GM12892 (cell line): ENCODE measurements at places on chromosomes 6 and 20.

DNA sequence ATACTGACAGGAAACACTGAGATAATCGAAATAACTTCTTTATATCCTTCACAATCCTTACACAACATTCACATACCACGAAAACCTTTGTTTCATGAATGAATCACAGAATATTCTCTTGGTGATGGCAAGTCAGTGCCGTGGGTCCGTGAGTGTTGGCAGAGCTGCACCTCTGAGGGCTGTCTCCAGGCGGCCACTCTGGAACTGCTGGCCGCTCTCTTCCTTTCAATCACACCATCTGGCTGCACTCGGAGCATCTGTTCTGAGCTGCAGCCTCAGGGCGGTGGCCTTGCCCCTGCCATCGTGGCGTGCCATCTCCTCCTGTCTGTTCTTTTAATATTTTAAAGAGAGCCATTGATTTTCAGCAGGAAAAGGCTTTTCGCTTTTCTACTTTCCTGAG, 129.4 kb upstream of the AFDN start:
- DNase-seq, result no peak

DNA sequence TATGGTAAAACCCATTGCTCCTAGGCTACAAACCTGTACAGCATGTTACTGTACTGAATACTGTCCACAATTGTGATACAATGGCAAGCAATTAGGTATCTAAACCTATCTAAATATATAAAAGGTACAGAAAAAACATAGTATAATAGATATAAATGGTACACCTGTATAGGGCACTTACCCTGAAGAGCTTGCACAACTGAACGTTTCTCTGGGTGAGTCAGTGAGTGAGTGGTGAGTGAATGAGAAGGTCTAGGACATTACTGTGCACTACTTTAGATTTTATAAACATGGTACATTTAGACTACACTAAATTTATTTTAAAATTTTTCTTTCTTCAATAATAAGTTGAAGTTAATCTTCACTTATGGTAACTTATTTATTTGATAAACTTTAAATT, 119.9 kb upstream of the CEP85L start:
- no peak for DNase-seq

DNA sequence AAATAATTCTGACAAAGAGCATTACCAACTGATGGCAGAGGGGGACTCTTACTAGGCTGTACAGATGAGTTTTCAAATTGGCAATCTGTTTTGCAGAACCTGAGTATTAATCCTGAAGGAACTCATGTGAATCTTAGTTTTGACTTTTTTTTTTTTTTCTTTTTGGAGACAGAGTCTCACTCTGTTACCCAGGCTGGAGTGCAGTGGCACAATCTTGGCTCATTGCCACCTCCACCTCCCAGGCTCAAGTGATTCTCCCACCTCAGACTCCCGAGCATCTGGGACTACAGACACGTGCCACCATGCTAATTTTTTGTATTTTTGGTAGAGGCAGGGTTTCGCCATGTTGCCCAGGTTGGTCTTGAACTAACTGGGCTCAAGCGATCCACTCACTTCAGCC, 49.3 kb downstream of the KCTD20 start:
- no peak for DNase-seq

GRCh38 chr20:61754976-61755778, 310.5 kb downstream of the TAF4 start:
- no peak for DNase-seq

DNA sequence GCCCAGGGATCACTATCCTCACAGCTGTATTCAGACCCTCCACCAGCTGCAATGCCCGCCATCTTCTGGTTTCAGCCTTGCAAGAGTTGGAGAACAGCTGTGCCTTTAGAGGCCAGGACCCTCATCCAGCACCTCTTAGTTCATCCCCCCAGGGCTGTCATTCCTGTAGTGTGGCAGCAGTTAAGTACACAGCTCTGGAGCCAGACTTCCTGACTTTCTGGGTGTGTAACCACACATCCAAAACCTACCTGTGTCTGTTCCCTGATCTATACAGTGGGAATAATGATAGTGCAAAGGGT, 452 bp upstream of the TREM2 start:
- DNase-seq, result no peak

DNA sequence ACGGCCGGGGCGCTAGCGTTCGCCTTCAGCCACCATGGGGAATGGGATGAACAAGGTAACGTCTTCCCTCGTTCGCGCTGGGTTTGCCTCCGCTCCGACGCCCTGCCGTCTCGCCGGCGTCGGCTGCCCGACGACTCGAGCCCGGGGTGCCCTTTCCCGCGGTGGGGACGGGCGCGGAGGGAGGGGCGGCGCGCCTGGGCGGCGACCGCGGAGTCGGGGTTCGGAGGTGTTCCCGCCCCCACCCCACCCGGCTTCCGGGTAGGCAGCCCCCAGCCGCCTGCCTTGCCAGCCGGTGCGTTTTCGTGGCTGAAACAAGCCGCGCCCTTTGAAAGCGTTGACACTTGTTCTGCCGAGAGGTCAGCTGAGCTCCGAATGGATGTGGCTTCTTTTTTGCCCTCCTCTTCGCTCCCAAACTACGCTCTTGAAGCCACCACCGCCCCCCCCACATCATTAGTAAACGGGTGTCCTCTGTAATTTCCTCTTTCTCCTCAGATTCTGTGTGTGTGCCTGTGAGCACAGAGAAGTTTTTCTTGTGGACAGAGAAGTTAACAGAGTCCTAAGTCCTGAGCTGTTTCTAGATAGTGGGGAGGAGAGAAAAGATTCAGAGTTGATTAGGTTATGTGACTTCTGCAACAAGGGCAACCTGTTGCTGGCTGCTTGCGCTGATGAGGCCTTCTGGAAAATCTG, 362 bp downstream of the DUSP22 start:
- peak; percentile 67 for DNase-seq

DNA sequence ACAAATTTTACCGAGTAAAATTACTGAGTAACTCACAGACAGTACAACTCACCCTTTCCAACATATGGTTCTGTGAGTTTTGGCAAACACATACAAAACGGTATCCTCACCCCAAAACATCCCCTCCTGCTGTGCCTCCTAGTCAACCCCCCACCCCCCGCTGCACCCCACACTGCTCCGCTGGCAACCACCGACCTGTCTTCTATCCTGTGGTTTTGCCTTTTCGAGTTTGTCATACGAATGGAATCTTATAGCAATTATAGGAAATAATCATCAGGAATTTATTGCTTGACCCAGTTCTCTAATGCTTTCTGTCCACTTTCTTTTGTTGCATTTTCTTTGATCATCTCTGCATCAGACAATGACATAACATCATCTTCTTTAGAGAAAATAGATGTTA, 312.3 kb downstream of the KIF16B start:
- DNase-seq, result no peak

DNA sequence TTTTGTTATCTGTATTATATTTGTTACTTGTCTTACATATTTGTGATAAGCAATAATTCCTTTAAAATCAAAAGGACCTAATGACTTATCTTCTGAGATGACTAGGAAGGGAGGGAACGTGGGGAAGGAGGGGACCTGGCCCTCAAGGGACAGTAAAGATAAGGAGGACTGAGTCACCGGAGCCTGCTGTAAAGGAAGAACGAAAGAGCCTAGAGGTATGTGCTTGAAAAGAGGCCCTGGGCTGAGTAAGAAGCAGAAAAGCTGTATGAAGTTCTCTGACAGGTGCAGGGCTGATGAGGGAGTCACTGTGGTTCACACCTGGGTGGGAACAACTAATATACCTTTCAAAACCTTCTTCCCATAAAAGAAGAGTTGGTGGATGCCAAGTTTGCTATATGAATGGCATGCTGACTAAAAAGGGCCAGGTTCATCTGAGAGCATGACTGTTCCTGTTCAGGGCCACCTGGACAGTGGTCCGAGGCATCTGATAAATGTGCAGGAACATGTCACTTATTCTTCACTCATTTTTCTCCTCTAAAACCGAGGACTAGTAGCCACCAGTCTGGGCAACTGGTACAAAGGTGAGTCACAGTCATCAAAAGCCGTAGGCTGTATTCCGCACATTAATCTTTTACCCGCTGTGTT, 111.3 kb downstream of the TNFAIP3 start:
- no peak for DNase-seq

GRCh38 chr20:20435453-20435852, 67.5 kb downstream of the INSM1 start:
- no peak for DNase-seq

DNA sequence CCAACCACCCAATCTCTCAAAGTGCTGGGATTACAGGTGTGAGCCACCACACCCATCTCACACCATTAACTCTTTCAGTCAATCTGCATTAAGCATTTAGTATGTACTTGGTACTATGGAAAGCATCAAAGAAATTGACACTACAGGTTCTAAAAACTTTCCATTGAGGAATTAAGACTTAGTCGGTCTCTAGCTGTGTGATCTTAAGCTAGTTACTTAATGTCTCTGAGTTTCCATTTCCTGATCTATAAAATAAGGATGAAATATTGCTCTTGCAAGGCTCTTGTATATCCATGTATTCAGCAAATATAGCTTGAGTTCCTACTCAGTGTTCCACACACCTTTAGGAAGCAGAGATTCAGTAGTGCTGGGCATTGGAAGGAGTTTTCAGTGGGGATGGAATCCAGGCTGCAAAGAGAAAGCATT, 48.9 kb upstream of the NCOA3 start:
- no peak for DNase-seq

DNA sequence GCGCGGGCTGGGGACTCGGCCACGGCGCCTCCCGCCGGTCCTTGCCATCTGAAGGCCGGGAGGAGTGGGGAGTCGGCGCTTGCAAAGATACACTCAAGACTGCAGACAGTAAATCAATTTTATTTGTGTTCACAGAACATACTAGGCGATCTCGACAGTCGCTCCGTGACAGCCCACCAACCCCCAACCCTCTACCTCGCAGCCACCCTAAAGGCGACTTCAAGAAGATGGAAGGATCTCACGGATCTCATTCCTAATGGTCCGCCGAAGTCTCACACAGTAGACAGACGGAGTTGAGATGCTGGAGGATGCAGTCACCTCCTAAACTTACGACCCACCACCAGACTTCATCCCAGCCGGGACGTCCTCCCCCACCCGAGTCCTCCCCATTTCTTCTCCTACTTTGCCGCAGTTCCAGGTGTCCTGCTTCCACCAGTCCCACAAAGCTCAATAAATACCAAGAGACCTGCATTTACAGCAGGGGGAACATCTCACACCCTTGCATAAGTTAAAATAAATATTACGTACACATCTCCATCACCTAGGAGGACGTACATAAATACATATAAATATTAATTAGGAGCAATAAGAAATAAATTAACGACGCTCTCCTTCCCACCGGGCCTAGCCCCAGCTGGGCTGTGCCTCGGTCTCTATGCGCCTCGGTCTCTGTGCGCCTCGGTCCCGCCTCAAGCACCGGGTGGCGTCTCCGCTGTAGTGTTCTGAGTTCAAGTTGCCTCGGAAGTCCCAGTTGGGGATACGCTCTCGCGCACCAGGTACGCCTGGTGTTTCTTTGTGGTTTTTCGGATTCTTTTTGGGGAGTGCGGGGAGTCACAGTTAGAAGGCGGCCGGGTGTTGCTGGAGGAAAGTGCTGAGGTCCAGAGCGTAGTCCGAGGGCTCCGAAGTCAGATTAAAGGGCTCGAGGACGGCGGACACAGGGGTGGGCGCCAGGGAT, 889 bp upstream of the FLOT1 start:
- DNase-seq, result no peak

DNA sequence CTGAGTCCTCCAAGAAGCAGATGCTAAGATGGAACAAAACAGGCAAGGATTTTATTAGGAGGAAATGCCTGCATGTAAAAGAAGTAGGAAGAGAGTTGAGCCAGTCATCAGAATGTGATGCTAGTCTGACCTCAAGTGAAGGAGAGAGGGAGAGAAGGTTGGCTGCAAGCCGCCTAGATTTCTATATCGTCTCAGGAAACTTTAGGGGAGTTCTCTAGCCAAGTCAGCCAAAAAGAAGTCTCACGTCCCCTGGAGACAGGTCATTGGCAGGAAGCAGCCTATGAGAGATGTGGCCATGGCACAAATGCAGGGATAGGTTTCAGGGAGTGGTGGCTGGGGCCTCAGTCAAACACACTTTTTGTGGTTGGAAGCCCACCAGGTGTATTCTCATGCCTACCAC, 378.0 kb downstream of the CD109 start:
- no peak for DNase-seq

GRCh38 chr20:25503936-25504335, 81.4 kb downstream of the NINL start:
- no peak for DNase-seq

- DNase-seq, result no peak
Measured at GRCh38 chr6:70221715-70222438, 81.0 kb downstream of the COL9A1 start.

DNA sequence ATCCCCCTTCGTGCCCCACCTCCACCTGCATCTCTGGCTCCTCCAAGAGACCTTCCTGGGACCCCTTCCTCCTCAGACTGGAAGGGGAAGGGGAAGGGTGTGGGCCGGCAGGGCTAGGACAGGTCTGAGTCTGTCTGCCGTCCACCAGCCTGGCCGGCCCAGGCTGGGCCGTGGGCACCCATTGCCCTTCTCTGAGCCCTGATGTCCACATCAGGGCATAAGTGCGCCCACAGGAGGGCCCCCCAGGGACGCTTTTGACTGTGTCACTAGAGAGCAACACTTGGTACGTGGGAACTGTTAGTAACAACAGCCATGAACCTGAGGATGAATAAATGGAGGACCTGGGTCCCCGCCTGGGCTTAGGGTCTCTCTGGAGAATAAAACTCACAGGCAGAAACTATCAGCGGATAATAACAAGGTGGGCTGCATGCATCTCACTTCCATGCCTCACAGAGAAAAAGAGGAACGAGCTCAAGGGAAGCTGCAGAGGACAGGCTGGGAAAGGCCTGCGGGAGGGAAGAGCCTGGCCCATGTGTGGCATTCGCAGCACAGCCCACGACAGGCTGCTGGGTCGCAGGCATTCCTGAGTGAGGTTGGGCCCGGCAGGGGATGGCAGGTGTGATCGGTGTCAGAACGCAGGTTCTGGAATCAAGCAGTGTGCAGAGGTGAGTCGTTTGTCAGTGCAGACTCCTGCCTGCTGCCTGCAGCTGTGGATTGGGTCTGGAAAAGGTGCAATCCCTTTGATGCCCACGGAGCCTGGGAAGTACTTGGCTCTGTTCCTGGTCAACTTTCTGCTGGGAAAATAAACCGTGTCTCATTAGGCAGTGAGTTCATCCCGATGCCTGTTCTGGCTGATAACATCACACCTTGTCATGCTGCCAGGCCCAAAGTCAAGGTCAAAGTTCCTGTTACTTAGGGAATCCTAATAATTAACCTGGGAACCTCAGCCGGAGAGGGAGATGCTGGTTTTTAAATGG, 60.9 kb downstream of the BCAS4 start:
- DNase-seq, result no peak

GRCh38 chr6:111628142-111628850, 22.6 kb upstream of the TRAF3IP2 start:
- DNase-seq, result no peak

DNA sequence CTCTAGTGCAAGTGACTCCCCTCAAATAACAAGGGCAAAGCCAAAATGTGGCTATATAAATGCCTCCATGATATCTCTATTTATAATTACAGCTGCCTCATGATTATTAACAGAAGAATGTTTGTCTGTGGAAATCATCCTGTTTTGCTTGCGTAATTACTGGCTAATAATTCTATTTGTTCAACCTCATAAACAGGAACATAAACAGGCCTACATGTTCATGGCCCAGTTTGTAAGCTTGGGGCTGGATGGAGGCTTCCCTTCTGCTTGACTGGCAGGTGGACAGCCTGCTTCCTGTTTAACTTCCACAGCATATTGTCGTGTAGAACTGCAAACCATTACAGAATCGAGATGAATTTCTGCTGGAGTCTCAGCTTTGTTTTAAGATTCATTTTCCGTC, 766.0 kb upstream of the MAP3K7 start:
- DNase-seq, result no peak

GRCh38 chr6:5174756-5175549, 85.8 kb downstream of the LYRM4 start:
- DNase-seq, result no peak
